ENCODE measurements at places on chromosomes 4 and X.

GRCh38 chr4:176259330-176260090 lies 9.5 kb downstream of the ASB5 start:
- peak; percentile 50 for DNase-seq

GRCh38 chr4:85708468-85708867 lies 233.5 kb downstream of the ARHGAP24 start:
- peak; percentile 6 for DNase-seq

DNA sequence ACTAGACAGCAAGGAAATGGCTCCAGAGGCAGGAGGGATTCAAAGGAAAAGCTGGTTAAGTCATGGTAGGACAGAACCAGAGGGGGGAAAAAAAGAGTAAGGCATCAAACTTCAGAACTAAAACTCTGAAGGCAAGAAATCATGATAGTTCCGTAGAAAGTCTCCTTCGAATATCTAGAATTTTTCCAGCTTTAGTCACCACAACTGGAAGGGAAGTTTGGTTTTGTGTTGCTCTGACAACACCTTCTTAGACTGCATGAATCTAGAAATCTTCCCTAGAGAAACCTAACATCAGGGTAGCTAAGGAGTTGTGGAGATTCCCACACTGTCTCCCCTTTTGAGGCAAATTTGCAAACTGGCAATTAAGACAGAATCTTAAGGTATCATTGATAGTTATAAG lies 33.7 kb downstream of the AMMECR1 start:
- peak; percentile 84 for DNase-seq

GRCh38 chr4:34419871-34420270 lies 1824.4 kb downstream of the ARAP2 start:
- DNase-seq = no peak

DNA sequence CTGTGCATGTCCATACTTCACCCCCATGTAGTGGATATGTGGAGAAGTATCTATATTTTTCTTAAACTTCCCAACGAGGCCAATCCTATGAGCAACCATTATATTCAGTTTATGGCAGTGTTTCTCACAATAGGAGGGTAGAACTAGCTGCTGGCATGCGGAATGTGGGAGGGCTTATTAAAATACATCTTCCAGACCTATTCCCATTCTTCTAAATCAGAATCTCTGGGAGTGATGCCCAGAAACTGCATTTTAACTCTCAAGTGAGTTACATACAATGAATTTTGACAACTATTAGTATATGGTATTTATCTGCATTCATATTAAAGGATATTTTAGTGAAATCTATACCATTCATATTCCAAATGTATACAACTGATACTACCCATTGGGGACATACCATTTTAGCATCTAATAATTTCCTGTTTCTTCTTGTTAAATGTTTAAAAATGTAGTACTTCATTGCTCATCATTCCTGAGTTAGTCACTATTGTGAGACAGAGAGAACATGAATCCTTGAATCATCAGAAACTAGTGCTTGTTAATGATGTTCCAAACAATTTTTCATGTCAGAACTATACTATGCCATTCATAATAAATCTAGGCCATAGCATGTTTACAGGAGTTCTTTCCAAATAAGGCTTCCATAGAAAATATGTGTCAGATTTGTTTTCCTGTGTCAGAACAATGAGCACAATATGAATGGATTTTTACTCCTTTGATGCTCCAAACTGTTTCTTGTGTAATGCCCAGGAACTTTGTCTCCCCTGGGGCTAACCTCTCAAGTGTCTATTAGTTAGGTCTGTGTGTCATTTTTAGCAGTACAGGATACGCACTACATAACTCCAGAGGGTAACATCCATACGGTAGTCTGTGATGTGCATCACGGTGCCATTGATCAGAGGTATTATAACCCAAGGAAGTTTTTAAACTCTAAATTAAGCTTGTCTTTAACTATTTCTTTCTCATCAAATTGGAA lies 198.8 kb upstream of the BMP3 start:
- DNase-seq = peak; percentile 3

DNA sequence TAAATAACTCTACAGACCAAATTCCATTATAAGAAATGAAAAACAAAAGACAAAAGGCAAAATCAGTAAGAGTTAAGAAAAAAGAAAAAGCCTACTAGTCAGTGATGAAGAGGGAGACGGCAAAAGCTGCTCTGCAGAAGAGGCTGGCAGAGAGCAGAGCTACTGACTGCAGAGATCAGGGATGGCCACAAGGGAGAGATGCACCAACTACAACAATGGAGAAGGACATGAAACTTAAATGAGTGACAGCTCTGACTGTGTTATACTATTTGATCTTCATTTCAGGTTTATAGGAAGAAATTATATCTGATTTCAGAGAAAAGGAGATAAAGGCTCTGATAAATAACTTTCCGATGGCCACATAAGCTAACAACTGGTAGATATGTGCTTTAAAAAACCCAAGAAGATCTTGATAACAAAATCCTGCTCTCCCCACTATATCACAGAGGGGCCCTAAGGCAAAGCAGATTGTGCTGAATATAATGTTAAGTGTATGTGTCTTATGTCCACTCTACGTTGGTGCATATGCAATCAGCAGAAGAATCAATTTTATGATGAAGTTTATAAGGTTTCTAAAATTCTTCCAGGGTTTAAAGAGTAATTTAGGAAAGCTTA lies 58.4 kb upstream of the COX18 start:
- peak; percentile 3 for DNase-seq

DNA sequence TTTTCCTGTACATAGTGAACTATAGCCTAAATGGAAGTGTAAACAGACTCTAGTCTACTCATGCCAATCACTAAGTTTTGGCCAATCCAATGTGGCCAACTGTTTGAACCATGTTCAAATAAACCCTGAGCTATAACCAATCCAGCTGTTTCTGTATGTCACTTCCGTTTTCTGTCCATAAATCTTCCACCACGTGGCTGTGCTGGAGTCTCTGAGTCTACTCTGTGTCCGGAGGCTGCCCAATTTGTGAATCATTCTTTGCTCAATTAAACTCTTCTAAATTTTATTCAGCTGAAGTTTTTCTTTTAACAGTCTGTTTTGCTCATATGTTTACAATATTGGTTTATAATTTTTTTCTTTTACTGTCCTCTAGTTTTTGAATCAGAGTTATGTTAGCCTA lies 112.3 kb upstream of the BANK1 start:
- peak; percentile 10 for DNase-seq

Measured in HT1080 (cell line).